ENCODE measurements at places on chromosomes 7 and 10.

GRCh38 chr7:155252444-155252887, 45.2 kb upstream of the INSIG1 start:
- DNase-seq, result no peak

DNA sequence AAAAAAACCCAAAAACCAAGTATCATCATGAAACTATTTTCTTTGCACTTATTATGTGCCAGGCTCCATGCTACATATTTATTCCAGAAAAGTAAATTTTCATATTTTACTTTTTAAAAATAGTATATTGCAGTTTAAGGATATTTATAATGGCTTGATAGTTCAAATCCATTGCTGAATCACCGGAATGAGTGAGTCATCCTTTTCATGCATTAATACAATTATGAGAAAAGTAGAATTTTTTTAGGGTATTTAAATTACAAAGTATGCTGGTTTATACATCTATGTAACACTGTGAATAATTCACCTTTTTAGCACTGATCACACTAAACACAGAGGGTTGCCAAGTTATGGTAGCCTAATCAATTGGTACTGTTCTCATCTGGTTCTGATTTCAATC, 54.3 kb downstream of the SLC16A9 start:
- no peak for DNase-seq

GRCh38 chr7:16055263-16055976, 365.9 kb downstream of the CRPPA start:
- no peak for DNase-seq

DNA sequence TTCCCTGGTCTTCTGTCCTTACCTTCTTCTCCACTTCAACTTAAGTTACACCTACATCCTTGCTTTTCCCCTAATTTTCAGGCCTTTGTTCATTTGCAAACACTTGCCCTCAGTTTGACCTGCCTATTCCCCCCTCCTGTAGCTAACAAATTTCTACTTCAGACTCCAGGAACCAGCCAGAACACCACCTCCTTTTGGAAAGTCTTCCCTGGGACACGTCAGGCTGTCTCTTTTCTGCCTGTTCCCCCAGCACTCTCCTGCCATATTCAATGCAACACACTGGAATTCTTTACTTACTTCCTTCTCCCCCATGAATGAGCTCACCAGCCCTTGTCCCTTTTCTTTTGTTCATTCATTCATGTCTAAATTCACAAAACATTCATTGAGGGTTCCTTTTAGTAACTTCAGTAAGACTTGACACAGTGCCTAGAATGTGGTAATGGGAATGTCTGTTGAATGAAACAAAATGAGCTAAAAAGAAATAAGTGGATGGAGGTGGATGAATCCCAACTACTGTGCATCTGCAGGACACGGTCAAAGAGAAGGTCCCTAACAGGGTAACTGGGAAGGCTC, 478.0 kb downstream of the KCNMA1 start:
- DNase-seq, result no peak

- DNase-seq, result peak; percentile 9
Observed at GRCh38 chr7:33590916-33591315, 314.4 kb upstream of the BMPER start.

GRCh38 chr7:2248984-2249694, 7.1 kb downstream of the NUDT1 start:
- DNase-seq, result peak; percentile 84

- no peak for DNase-seq
Observed at GRCh38 chr10:69906425-69906824, 104.7 kb downstream of the COL13A1 start.

DNA sequence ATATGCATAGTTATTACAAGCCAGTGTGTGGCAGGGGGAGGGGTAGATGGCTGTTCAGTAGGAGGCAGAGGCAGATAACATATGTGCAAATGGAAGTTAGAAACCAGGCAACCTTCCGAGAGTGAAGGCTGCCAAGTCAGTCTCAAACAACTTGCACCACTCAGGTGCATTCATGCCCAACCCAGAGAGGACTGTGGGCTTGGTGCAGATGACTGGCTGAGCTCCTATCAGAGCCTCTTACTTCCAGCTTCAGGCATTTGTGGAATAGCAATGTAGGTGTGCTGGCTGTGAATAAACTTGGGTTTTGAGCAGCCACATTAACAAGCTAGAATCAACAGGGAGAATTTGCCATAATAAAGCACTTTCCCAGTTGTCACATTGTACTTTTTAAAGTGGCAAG, 789.8 kb downstream of the PHTF2 start:
- DNase-seq, result no peak

- DNase-seq, result no peak
Observed at GRCh38 chr10:71079761-71080380, 132.5 kb upstream of the UNC5B start.

- DNase-seq, result no peak
Observed at GRCh38 chr10:70774810-70775678, 10.1 kb downstream of the TBATA start.

- no peak for DNase-seq
Observed at GRCh38 chr10:103281753-103282152, 4.8 kb downstream of the INA start.

GRCh38 chr10:20443094-20443493, 454.0 kb downstream of the NEBL start:
- DNase-seq, result no peak

DNA sequence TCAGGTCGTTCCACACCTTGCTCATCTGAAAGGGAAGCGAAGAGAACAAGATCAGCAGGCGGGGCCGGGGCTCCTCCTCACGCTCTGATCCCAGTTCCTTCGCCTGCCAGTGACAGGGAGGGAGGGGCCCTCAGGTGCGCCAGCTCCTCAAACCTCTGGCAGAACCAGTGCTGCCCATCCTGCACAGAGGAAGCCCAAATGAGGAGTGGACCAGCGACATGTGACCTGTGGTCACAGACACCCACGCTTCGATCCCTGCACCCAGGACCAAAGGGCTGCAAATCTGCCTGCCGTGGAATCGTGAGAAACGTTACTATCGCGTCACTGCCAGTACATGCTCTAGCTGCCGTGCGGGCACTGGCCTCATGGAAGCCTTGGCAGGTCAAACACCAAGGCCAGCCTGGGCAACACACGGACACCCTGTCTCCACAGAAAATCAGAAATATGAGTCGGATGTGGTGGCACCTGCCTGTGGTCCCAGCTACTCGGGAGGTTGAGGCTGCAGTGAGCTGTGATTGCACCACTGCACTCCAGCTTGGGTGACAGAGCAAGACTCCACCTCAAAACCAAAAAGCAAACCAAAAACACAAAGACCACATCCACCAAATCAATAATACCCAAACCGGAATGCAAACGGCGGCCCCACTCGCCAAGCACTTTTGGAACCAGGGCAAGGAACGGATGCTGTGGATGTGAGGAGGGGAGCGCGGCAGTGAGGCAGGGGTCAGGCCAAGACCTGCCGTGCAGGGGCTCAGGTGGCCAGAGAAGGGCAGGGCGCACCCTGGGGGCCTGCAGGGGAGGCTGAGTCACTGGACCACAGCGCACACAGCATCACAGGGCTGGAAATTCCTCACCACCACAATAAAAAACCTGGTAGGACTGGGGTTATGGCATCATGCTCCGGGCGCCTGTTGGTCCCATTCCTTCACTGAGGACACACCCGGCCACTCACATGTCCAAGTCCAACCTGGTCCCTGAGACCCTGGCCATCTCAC, 13.4 kb downstream of the NUDT1 start:
- no peak for DNase-seq

- no peak for DNase-seq
Observed at GRCh38 chr10:63578501-63578900, 57.3 kb downstream of the REEP3 start.

DNA sequence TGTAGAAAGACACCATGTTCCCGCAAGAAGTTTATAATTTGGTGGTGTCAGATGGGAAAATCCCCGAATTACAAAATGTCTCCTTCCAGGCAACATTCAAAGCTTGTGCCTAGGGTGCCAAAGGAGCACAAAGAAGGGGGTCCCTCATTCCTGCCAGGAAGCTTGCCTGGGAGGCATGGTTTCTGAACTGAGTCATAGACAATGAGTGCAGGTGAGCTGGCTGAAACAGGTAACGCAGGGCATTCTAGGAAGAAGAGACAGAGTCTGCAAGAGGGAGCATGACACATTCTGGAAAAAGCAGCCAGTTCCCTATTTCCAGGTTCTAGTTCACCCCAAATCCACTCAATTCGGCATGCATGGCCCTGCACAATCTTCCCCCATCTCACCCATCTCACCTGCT, 11.9 kb upstream of the CALU start:
- no peak for DNase-seq
